Stimulated activated CD4-positive, alpha-beta T cell treated with anti-CD3 and anti-CD28 coated beads, Interleukin-1b, Interleukin-23, amount 100 ng/mL, for 24 hours (primary cell): ENCODE measurements at places on chromosomes 2 and 18.

GRCh38 chr2:215900843-215901242 lies 112.5 kb downstream of the MREG start:
- DNase-seq, result no peak

DNA sequence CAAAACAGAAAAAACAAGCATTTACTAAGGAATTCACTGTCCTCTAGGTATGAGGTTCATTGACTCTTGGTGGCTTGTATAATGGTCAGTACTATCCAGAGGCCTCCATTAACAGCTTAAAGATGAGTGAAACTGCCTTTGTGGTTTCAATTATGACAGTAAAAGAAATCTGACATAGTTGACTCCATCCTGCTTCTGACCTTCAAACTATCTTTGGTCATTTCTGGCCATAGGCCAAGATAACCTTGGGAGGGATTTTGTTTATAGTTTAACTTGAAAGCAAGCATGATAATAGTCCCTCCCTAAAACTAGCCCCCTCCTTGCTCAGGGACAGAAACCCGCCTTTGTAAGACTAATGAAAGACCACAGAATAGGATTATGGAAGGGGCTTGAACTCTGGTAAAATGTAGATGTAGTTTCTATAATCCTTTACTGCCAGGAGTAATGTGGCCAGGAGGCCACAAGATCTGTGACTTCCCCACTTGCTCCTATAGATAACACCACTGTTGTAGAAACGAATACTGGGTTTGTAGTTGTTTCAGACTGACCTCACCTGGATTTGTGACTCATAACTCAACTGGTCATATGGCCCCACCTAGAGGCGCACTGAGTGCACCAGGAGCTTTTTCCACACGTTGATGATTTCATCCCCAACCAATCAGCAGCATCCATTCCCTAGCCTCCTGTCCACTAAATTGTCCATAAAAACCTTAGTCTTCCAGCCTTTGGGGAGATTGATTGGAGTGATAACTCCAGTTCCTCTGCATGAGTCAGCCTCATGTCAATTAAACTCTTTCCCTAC lies 8.6 kb upstream of the PLEKHM3 start:
- DNase-seq, result no peak

- no peak for DNase-seq
These were observed 126.3 kb downstream of the FAM168B start for GRCh38 chr2:130966775-130967490.

DNA sequence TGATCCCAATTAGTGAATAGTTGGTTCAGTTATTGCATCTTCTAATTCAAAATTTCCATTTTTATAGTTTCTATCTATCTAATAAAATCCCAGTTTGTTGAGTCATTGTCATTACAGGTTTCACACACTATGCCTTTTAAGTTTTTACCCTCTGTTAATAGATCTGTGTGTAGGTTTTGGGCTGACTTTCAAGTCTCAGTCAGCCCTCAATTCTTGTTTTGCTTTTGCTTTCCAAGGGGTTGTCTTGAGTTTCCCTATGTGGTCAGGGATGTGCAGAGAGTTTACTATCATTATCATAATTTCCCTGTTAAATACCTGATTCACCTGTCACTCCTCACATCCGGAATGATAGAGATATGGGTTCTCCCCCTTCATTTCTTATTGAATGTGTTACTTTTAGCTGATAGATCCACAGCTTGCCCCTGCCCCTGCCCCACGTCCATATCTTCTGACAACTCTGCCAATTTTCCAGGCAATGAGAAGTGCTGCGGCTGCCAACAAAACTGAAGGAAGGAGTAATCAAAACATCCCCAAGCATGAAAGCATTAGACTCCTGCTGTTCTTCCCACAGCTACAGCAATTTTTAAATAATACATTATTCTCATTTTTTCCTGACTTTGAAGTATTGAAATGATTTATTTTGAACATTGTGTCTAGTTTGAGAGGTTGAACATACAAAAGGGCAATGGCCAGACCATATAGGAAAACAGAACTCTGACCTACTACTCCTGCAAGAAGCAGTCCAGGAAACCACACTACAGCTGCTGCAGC lies 1064.8 kb downstream of the SUCLG1 start:
- DNase-seq, result no peak

DNA sequence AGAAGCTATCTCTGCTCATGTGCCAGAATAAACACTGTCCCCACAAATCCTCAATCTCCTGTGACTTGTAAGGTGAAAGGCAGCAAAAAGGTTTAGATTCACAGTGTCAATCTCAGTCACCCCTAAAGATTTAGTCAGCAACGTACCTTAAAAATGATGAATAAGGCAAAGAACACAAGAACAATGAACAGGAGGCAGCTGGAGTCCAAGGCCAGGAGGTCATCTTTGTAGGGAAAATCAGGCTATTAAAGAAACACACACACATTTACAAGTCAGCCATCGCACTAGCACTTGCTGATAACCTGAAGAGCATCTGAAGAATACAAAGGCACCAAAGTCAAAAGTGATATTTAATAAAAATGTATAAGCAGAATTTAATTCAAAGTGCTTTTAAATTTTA lies 16.6 kb downstream of the LAPTM4A start:
- no peak for DNase-seq

GRCh38 chr2:23850564-23851256 lies 76.2 kb downstream of the ATAD2B start:
- DNase-seq, result no peak

DNA sequence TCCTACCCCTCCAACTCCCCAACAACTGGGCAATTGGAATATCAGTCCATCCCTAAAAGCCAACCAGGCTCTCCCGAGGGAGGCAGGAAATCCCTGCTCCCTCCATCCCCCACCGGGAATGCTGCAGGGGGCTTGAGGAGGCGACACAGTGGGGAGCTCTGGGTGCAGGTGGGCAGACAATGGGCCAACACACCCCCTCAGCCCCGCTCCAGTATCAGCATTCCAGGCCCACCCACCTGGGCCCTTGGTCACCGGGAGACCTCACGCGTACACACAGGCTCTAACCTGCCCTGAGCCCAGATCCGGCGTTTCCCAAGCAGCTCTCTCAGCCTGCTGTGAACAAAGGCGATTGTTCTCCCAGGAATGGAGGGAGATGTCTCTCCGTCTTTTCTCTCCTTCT lies 37.6 kb upstream of the FZD7 start:
- no peak for DNase-seq

- no peak for DNase-seq
These were observed 201.5 kb downstream of the DYM start for GRCh38 chr18:49258938-49259337.

- DNase-seq, result no peak
These were observed 11.8 kb downstream of the NCAPH start for GRCh38 chr2:96347395-96347794.

- DNase-seq, result no peak
These were observed 39.1 kb downstream of the SLC9A4 start for GRCh38 chr2:102512161-102512560.

DNA sequence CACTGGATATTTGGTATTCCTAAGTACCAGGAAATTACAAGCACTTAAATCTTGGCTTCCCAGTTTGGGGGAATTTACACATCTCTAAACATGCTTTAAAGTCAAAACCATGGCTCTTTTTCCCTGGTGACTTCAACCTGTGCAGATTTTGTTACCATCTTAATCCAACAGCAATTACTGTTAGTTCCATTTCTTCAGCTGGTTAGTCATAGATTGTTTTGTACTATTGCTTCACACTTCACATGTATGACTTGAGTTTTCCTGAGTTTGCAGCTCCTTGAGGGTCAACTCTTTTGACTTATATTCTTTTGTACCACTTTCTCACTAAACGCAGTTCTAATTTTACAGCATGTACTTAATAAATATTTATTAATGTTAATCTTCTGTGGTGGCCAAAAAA lies 203.4 kb upstream of the RND3 start:
- no peak for DNase-seq

- no peak for DNase-seq
These were observed 41.1 kb upstream of the SCG2 start for GRCh38 chr2:223643309-223643708.

GRCh38 chr18:8828300-8828699 lies 122.9 kb downstream of the MTCL1 start:
- DNase-seq, result no peak

DNA sequence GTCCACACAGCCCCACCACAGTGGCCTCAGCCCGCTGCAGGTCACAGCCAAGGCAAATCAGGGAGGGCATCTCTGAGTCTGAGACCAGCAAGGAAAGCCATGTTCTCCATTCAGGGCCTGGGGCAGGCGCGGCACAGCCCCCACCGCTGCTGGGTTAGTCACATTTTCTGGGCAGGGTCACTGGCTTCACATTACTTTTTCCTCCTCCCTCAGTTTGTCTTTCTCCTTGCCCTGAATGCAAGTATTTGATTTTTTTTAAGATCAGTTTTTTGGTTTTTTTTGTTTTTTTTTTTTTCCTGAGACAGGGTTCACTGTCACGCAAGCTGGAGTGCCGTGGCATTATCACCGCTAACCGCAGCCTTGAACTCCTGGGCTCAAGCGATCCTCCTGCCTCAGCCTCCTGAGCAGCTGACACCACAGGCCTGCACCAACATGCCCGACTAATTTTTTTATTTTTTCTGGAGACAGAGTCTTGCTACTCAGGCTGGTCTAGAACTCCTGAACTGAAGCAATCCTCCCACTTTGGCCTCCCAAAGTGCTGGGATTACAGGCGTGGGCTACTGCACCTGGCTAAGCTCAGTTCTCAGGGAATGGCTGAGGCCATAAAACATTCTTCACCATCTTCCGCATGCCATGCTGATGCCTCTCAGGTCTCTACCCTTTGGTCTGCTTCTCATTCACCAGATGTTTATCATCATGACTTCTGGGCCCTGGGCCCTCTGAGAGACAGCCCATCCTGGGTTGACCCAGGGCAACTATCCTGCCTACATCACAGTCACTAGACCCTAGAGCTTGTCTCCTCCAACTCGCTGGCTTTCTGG lies 628 bp upstream of the CAPG start:
- DNase-seq, result no peak

GRCh38 chr2:64173156-64174135 lies 29.2 kb upstream of the PELI1 start:
- no peak for DNase-seq
